ENCODE measurements at places on chromosomes 5 and 9.

DNA sequence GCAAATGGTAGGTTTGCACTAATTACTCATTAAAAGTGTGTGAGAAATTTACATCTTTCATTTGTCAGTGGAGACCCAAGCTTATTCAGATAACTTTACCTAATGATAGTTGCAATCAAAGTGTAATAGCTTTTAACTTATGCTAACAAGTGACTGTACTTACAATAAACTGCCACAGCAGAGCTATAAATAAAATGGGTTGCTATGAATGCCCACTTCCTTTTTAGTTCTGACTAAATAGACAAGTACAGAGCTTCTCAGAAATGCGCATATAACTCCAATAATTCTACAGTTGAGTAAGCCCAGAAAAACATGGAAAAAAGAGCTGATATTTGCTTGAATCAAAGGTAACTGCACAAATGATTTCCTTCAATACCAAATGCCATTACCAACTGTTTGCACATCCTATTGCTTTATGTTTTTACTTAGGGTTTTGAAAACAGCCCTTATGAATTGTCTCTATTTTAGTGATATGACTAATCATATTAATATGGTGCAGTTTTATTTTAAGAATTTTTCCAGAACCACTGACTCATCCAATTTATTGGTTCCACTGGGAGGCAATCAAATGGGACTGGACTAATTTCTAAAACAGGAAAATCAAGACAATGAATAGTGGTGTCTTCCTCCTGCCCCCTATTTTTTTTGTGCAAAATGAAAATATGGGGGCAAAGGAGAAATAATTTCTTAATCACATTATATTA lies 84.1 kb downstream of the PPP2R2B start:
- DNase-seq: no peak

- DNase-seq: no peak
Observed at GRCh38 chr5:174383210-174384167, 338.0 kb downstream of the NSG2 start.

DNA sequence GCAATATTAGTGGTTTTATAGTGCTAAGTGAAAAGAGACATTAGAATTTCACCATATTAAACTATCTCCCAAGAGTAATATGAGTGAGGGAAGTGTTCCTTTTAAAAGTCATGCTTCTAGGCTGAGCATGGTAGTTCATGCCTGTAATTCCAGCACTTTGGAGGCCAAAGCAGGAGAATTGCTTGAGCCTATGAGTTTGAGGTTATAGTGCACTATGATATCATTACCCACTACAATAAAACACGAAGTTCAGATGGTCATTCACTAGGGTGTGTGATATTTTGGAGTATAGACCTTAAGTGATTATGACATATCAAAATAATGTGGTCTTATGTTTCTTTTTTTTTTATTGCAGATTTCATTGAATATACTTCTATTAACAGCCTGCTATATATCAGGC lies 6.7 kb downstream of the KIF2A start:
- DNase-seq: no peak

DNA sequence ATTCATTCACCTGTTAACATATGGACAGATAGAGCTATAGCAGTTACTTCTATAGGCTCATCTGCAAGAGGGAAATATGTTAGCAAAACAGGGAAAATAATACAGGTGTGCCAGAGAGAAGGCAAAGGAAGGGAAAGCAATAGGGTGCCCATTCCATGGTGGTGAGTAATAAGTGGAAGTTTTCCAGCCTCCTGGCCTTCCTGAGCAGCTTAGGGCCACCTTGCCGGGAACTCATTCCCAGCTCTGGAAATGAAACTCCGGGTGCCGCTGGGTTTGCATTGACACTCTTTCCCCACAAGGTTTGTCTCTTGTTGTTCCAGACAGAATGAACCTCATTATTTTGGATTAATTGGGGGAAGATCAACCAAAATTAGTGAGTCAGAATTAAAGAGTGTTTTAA lies 58.4 kb downstream of the SLC1A3 start:
- DNase-seq: no peak

GRCh38 chr5:164573397-164573796 lies 1068.0 kb downstream of the MAT2B start:
- no peak for DNase-seq

DNA sequence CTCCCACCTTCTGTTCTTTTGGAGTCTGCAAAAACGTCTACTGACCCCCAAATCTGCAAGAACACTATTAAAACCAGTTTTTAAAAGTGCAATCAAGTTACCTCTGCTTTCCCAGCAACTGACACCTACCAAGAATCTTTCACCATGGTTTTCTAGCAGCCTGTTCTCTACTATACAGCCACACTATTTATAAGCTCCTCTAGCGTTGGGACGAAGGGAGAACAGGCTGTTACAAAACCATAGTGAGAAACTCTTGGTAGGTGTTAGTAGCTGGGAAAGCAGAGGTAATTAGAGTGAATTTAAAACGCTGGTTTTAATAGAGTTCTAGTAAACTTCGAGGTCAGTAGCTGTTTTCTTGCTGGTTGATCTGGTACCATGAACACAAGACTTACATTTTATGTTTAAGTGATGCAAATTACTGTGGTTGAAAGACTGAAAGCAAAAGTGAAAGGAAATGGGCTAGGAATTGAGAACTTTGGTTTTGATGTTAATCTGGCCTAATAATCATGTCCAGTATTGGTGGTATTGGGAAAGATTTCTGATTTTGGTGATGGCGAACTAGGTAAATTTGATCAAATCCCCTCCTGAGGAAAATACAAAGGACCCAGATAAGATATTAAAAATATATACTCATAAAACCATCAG lies 5.3 kb downstream of the MROH2B start:
- DNase-seq: no peak

DNA sequence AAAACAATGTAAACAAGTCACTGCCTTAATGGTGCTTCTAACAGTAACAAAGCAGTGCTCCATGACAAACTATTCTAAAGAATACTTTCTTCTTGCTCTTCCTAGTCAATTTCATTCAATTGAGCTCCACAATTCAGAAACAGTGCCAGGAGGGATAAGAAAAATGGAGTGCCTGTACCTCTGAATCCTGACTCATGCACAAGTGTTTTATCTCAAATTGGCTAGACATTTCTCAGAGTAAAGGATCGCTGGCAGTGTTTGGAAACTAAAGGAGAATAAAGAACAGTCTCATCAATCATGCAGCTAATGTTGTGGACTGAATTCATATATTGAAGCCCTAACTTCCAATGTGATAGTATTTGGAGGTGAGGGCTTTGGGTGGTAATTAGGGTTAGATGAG lies 27.6 kb downstream of the SLC25A51 start:
- DNase-seq: no peak

DNA sequence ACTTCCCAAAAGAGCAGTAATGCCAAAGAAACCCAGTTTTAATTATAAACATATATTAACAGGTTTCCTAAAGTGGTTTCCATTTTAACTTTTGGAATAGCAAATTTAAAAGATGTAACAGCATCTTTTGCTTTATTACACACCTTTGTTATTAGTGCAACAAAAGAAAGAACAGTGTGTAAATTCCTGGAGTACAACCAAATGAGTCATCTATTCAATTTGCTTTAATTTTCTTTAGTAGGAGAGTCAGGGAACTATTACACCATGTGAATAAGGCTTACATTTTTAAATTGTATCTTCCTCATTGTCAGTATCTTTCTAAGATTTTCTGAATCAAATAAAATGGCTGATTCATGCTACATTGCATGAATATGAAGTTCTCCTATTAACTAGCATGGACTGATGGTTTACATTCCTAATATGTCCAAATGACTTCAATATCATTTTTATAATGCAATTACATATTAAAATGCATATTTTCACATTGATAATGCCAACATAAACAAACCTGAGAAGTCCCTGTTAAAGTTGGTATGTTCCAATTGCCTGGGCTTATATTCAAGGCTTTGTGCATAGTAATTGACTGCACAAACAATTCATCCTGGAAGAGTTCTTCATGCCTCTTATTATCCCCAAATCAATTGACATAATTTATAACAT lies 22.5 kb downstream of the EDIL3 start:
- no peak for DNase-seq

DNA sequence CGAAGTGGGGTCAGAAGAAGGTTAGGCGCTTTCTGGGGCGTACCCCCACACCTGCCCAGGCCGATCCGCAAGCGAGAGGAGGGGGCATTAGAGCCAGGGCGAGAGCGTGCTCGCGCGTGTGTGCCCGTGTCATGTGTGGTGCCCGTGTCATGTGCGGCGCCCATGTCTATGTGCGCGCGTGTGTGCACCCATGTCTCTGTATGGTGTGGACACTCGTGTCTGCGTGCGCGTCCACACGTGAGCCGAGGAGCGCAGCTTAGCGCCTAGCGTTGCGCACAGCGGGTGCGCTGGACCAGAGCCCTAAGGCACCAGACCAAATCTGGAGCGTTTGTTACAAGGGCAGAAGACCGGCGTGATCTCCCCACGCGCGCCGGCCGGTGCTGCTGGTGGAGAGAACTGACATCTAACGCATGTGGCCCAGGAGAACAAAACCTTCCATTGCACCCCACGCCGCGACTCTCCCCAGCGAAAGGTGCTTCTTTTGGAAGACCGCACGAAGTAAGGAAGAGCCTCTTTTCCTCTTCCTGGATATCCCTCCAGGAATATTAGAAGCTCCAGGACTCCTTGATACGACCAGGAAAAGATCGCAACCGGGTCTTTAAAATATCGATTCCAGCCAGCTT lies 644 bp downstream of the NIM1K start:
- no peak for DNase-seq

DNA sequence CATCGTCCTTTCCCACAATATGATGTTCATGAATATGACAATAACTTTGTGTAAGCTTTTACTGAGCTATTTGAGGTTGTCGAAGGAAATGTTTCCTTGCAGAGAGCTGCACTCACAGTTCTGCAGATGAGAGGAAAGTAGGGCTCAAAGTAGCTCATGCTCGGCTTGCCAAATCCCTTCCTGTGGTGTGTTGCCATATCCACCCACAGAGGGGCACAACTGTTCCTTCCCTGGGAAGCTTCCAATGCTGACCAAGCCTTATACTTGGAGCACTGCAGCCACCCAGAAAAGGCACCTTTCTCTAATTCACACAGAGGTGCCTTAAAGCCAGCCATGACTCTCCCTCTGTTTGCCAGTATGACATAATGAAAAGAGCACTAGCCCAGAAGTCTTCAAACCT lies 390.3 kb downstream of the CAAP1 start:
- DNase-seq: peak; percentile 4

DNA sequence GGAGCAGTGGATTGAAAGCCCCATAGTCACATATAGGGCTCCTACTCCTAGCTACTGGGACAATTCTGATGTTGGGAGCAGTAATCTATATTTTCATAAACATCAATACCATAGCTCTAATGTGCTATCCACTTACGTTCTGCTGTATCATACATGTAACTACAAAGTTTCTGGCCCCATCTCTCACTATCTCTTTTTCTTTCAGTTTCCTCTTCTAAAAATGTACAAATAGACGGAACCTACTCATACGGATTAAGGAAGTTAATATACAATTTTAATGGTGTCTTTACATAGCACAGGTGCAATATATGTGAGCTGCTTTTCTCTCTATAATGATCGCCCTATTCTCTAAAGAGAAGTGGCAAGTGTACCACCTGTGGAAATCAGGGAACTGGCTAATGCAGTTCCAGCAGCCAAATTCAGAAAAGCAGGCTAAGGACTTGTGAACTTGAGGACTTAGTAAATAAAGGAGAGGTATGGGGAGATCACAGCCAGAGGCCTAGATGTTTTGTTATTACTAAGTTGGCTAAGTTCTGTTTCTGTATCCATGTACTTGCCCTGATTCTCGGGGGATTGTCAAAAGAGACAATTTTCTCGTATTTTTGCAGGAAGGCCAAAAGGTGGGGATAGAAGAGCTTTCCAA lies 1021.9 kb downstream of the CDH12 start:
- DNase-seq: no peak

DNA sequence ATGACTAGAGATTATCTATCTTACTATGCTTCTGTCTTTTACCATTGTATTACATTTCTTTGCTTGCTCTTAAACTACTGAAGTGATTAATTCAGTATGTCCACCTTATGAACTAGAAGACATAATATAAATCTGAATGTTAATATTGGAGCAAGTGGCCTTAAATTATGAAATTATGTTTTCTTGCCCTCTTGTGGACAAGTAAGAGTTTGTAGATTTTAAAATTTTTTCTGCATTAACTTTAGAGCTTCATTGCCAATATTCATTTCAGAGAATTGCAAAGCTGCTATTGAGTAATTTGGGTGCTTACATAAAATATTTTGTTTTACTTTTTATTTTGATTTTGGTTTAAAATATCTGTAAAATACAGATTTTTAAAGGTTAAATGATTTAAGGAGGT lies 55.3 kb downstream of the RANBP17 start:
- no peak for DNase-seq

DNA sequence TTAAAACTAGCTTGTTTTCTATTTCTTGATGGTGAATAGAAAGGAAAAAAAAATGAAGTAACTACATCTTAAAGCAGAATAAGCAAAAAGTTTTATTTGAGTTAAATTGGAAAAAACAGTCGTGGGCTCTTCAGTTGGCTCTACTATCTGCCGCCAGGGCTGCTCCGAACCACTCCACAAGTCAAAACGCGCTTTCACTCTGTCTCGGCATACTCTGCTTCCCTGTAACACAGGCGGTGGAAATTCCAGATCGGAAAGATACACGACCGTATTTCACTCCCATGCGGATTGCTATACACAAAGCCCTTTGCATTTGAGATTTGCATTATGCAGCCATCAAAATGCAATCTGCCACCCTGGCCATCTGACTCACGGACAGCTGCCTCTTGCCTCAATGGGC lies 505.6 kb downstream of the IRX1 start:
- DNase-seq: no peak

- no peak for DNase-seq
Observed at GRCh38 chr9:134598884-134599245, 42.7 kb upstream of the COL5A1 start.

- DNase-seq: no peak
Observed at GRCh38 chr5:50822046-50822445, 155.6 kb downstream of the PARP8 start.
